ENCODE measurements at places on chromosomes 1 and 21.
A peak's percentile ranks its signal among the peaks of the same experiment; 100 is the strongest.

DNA sequence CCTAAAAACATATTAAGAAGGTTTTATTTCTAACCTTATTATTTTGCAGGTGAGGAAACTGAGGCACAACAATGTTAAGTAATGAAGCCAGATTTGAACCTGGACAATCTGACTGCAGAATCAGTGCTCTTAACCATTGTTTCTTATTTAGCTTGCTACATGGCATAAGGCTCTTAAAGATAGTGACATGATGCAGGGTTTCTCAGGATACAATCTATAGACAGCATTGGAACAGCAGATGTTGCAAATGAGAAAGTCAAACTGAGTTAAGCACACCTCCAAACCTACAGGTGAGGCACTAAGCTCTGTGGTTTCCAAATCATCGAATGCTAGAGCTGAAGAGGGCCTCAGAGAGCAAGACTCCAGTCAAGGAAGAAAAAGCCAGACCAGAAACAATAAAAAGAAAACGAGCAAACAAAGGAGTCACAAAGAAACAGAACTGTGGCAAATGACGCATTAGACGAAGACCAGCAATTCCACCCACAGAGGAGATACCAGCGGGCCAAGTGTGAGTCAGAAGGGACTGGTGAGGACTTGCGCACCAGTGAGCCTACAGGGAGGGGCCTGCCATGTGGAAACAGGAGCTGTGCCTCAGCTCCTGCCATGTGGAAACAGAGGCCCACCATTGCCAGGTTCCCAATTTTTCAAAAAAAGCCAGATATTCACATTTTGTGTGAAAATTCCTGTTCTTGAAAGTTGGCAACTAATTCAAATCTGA lies 14.4 kb downstream of the CD58 start:
- DNase-seq: peak; percentile 60

- no peak for DNase-seq
Observed at GRCh38 chr21:42779431-42779861, 99.9 kb downstream of the WDR4 start.

- no peak for DNase-seq
Observed at GRCh38 chr1:169456029-169456428, 28.8 kb upstream of the CCDC181 start.

GRCh38 chr1:92511541-92511940 lies 24.8 kb upstream of the GFI1 start:
- no peak for DNase-seq

GRCh38 chr1:66809736-66810326 lies 8.8 kb upstream of the INSL5 start:
- DNase-seq: no peak

DNA sequence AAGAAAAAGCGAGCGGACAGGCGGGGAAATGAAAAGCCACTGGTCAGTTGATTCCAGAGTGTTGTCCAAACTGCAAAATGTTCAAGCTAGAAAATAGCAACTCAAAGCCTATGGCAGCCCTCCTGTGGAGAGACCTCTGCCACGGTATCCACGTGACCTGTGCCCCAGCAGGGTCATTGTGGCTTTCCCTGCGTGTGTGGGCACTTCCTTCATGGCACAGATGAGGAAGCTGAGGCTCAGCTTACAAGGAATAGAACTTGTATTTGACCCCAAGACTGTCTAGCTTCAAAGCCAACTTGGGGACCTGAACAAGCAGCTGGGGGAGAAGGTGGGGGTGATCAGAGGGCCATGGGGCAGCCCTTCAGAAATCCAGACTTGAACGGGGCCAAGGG lies 15.6 kb upstream of the PLEKHG5 start:
- no peak for DNase-seq

DNA sequence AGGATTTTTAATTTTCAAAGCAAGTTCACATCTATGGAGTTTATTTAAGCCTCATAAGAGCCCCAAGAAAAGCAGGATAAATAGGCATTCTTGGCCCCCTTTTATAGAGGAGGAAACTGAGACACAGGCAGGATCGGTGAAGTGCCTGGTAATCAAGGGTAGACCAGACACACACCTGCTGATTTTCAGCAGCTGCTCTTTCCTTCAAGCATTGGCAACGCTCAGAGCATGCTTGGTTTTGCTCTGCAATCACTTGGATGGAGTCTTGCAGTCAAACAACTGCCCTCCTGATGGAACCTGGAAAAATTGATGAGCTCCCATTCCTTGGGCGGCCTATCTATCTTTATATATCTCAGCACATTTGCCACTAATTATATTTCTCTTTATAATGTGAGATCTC lies 478.9 kb upstream of the CAMK1G start:
- no peak for DNase-seq

DNA sequence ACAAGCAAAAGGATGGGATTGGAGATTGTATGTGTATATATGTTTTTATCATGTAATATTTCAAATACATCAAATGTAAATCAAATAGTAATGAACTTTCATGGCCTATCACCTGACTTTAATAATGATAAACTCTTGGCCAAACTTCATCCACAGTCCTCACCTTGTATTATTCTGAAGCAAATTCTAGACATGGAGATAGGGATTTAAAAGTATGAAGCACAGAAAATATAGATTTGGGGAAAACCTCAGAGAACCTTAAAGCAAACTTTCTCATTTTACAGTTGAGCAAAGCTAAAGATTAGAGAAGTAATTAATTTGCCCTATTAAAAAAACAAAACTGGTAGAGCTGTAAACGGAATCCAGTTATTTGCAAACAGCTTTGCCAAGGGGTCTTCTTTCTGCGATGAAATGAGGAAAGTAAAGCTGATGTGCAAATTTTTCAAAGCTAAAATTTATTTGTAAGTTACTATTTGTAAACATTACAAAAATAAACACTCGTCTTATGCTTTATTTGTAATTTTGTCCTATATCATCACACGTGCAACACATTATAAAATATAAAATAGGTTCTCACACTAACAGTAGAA lies 19.9 kb upstream of the KIF14 start:
- no peak for DNase-seq

DNA sequence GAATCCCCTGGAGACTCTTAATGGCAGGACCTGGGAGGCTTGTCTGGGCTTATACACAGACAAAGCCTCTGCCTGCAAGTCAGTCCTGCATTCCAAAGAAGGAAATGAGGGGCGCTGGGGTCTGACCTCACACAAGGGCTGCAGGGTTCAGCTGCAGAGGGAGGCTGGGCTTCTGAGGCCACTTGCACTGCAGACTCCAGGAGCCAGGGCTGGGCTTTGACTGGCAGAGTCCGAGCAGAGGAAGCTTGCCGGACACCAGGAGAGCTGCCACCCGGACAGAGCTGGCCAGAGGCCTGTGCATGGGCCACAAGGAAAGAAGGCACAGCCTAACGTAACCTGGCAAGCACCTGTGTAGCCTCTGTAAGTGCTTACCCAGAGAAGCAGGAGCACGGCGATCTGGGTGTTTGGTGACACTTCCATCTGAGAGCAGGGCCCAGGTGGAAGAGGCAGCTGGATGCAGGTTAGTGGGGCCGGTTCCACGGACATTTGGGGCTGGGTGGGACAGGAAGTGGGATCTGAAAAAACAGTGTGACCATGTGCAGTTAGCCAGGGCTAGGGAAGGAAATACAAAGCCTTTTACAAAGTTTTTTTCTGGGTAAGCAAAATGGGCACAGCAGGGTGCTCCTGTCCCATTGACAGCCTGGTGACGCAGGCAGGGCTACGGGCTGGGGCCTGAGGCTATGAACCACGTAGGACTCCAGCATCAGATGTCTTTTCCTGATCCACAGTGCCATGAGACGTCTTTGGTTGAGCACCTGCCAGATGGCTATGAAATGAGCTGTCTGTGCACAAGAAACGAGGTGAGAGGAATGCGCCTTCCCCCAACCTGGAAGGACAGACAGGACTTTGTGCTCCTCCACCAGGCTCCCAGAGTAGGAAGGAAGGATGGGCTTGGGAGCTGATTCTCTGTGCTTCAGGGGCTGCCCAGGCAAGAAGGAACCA lies 37.3 kb upstream of the LBR start:
- no peak for DNase-seq

DNA sequence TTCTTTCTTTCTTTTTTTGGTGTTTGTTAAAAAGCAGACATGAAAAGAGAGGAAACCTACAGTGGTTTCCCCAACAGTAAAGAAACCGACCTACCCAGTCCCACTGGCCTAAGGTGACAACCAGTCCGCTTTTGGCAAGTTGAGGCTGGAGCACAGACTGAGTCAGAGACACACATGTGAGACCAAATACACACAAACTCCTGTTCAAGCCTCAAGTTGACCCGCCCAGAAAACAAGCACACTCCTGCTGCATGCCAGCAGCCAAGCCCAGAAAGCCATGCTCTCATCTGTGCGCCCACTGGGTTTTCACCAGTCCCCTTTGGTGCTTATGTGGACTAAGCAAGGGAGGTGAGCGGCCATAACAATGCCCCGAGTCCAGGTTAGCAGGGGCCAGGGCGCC lies 64.6 kb upstream of the GPR153 start:
- DNase-seq: no peak

GRCh38 chr1:236835491-236835890 lies 40.4 kb downstream of the MTR start:
- DNase-seq: no peak

- DNase-seq: no peak
Observed at GRCh38 chr1:99544328-99544727, 101.6 kb upstream of the PALMD start.

DNA sequence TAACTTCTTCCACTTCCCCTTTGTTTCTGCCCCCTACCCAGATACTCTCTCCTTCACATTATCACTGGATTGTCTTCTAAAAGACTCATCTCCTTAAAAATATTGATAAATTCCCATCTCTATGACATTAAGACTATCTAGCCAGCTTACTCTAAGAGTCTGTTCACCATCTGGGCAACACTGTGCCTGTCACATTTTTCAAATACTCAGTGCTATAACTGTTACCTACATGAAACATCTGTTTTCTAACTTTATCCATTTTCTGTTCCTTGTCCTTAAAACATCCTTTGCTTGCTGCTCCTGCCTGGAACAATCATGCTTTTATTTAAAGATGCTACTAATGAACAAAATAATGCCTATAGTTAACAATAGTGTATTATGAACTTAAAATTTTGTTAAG lies 81.4 kb downstream of the NCAM2 start:
- no peak for DNase-seq

- no peak for DNase-seq
Observed at GRCh38 chr1:220370041-220370700, 97.9 kb upstream of the RAB3GAP2 start.

- peak; percentile 45 for DNase-seq
Observed at GRCh38 chr1:51518033-51518585, 957 bp downstream of the EPS15 start.

DNA sequence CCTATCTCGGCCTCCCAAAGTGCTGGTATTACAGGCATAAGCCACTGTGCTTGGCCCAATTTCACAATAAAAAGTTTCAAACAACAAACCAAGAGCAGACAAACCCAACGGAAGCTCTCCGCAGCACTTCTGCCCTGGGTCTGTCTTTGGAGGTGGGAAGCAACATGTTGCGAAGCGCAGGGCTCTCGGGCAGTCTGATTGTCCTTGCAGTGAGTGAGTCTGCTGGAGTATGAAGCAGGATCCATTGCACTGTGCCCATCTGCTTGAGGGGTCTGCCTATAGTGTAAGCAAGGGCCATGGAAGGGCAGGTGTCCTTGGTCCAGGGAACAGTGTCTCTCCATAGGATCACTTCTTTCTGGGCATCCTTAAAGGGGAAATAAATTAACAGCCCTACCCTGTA lies 14.6 kb upstream of the PARP1 start:
- DNase-seq: no peak

- DNase-seq: no peak
Observed at GRCh38 chr21:34091032-34091431, 17.7 kb downstream of the MRPS6 start.

DNA sequence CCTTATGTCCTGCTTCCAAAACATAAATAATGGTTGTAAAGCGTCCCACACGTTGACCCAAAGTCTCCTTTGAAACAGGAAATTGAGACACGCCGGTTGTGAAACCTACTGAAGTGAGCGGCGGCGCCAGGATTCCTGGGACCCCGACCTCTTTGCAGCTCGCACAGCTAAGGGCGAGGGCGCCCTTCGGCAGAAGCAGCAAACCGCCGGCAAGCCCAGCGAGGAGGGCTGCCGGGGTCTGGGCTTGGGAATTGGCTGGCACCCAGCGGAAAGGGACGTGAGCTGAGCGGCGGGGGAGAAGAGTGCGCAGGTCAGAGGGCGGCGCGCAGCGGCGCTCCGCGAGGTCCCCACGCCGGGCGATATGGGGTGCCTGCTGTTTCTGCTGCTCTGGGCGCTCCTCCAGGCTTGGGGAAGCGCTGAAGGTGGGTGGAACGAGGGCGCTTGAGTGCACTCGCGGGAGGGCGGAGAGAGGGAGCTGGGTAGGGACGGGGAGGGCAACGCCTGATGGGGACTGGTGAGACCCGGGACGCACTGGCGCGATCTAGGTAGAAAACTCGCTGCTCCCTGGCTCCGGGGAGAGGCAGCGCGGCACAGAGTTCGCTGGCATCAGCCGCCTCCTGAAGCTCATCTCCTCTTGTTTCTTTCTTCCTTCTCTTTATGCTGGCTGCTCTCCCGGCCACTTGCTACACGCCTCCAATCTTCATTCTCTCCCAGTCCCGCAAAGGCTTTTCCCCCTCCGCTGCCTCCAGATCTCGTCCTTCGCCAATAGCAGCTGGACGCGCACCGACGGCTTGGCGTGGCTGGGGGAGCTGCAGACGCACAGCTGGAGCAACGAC lies at the start of gene CD1D:
TSS of gene CD1D (plus strand) at position 155 of the 836 bp plus-strand sequence. CDS start at position 362, 207 bp downstream.
- no peak for DNase-seq

DNA sequence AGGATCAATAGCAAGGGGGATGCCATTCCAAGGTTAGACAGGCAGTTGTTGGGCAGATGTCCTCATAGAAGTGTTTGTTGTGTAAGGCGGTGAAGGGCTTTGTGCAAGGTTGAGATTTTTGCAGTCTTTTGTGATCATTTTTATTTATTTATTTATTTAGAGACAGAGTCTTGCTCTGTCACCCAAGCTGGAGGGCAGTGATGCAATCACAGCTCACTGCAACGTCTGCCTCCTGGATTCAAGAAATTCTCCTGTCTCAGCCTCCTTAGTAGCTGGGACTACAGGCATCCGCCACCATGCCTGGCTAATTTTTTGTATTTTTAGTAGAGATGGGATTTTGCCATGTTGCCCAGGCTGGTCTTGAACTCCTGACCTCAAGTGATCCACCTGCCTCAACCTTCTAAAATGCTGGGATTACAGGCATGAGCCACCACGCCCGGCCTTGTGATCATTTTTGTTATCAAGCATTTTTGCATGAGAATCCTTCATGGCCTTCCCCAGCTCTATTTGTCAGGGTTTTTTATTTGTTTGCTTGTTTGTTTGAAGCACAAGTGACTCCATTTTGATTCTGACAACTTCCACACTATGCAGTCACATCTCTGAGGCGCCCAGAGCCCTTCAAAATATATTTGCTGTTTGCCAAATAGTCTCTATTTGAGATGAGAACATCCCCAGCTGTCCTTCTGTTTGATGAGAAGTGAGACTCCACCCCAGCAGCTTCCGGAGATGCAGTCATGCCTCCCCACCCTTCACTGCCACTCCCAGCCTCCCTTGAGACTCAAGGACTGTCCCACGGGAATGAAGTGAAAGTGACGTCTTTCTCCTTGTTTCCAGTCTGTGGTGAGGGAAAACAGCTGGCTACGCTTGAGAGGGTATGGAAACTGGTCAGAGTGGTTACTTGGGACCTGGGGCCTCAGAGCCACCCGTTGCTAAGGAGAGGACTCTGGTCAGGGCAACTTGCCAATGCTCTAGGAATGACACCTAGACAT lies 38.0 kb downstream of the TMEM50B start:
- no peak for DNase-seq

Measured in T-helper 9 cell (primary cell).